ENCODE measurements at places on chromosomes 16 and 17. TPM values are rescaled to one million over a fixed set of nuclear protein-coding genes. Genes with fewer than 3 reads are reported as not detected.

Gene CCL1
- not detected for total RNA-seq

- no peak for ATAC-seq
Observed at GRCh38 chr17:37056622-37057021, 107.9 kb downstream of the AATF start.

Gene AKTIP
- 34.6 TPM for total RNA-seq

DNA sequence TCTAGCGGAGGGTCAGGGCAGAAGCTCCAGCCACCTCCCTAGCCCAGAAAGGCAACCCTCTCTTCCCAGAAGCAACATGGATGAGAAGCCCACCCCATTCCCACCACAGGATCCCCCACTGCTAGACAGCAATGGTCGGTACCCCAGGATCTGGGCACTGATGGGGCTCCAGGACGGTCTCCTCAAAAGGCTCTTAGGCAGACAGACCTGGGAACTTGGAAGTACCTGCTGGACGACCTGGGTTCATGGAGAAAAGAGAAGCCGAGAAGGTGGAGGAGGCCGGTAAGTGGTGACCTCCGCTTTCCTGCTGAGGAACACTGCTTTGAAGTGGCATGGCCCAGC, 96.6 kb downstream of the TBC1D16 start:
- ATAC-seq = no peak

Gene WNT3
- 5.9 TPM for total RNA-seq

GRCh38 chr16:55000595-55000994, 69.9 kb downstream of the IRX5 start:
- ATAC-seq = no peak

Measured in esophagus mucosa (tissue), 1 donor.